Inflammatory macrophage treated with lipopolysaccharide for 4 hours (primary cell): ENCODE measurements at places on chromosomes 12 and 14.

- no peak for DNase-seq
Measured at GRCh38 chr14:91254461-91254860, 10.0 kb upstream of the GPR68 start.

DNA sequence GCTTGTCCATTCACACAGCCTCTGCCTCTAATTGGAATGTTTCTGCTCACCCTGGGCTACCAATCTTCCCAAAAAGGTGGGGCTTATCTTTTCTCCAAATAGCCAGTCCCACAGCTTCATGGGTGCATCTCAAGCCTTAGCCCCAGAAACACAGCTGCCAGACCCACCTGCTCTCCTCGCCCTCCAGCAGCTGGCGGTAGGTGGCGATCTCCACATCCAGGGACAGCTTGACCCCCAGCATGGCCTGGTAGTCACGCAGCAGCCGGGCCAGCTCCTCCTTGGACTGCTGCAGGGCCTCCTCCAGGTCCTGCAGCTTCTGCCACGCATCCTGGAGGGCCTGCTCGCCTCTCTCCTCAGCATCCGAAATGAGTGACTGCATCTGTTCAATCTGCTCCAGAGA is 11.1 kb downstream of the KRT77 start:
- DNase-seq, result no peak

- no peak for DNase-seq
Measured at GRCh38 chr14:64060648-64061096, 207.9 kb downstream of the SYNE2 start.

- DNase-seq, result no peak
Measured at GRCh38 chr12:112839386-112839972, 47.9 kb downstream of the RPH3A start.

DNA sequence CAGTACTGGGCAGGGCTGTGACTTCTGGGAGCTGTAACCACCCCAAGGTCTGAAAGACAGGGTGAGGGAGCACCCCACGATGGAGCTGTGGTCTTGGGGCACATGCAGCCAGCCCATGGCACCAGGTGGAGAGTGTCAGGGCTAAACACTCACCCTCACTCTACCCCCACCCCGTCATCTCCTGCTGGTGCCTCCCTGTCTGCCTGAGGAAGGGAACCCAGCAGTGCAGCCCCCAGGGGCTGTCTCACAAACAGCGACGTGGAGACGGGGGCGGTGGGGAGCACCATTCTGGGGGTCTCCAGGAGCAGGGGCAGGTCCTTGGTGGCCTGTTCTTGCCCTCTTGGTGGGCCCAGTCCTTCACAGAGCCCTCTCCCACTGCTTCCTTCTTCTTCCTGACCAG is 63.5 kb downstream of the ERH start:
- no peak for DNase-seq

GRCh38 chr12:108757856-108758255 is 26.5 kb upstream of the CORO1C start:
- DNase-seq, result no peak

GRCh38 chr12:119176267-119177055 is 2.3 kb upstream of the HSPB8 start:
- DNase-seq, result no peak
